ENCODE measurements at places on chromosomes 6 and 20.

DNA sequence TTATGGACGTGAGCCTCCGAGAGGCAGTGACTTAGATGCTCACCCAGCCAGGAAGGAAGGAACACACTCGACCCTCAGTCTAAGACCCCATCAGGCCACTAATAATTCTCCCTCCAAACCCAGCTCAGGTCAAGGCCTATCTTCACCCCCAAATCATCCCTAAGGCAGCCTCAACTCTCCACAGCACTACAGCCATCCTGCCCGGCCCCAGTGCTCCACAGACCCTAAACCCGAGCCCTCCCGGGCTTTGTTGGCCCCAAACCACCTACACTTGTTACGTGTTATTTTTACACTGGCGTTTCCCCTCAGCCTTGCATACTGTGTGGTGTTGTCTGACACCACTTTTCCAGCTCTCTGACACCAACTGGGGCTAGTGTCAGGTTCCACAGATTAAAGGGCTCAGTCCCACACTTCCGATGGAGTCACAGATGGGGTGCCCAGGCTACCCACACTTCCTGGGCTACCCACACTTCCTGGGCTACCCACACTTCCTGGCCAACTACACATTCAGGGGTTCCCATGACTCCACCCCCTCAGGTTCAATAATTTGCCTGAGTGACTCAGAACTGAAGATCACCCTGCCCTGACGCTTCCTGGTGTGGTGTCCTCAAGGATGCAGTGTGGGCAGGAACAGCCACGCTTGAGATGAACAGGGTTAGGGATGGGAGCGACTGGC is 25.3 kb downstream of the RBCK1 start:
- no peak for DNase-seq

- no peak for DNase-seq
Observed at GRCh38 chr6:20223141-20223540, 10.9 kb upstream of the MBOAT1 start.

DNA sequence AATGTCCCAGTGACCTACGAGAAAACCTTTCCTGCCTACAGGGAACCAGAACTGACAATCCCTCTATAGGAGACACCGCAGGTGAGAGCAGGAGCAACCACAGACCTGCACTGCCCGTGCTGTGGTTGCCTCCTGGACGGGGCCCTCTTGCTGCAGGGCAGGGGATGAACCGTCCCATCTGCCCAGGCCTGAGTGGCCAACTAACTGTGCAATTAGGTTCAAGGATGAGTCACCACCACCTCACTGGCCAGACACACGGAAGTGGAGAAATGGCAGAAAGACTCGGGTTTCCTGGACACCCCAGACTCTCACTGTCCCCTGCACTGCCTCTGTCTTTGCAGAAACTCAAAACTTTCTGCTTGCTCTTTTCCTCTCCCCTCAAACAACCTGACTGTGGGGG is 13.8 kb upstream of the HLA-G start:
- no peak for DNase-seq

DNA sequence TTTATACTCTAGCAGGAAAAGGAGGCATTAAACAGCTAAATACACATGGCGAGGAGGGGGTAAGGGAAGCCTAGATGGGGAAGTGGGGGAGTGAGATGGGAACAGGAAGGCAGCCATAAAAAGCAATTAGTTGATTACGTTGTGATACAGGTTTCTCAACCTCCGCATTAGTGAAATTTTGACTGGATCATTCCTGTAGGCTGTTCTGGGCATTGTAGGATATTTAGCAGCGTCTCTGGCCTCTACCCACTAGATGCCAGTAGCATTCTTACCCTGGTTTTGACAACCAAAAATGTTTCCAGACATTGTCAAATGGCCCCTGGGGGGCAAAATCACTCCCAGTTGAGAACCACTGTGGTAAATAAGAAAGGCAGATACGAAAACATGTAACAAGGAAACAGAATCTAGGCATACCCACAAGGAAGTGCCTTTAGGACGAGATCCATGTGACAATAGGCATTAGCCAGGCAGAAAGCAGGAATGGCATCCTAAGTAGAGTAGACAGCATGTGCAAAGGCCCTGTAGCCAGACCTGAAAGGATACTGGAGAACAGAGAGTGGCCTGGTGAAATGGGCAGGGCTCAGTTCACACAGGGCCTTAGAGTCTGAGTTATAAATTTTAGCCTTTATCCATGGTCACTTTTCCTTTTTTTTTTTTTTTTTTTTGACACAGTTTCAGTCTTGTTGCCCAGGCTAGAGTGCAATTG is 25.8 kb upstream of the PTPN1 start:
- DNase-seq = no peak

GRCh38 chr20:33811776-33812151 is 616 bp downstream of the CHMP4B start:
- DNase-seq = no peak

DNA sequence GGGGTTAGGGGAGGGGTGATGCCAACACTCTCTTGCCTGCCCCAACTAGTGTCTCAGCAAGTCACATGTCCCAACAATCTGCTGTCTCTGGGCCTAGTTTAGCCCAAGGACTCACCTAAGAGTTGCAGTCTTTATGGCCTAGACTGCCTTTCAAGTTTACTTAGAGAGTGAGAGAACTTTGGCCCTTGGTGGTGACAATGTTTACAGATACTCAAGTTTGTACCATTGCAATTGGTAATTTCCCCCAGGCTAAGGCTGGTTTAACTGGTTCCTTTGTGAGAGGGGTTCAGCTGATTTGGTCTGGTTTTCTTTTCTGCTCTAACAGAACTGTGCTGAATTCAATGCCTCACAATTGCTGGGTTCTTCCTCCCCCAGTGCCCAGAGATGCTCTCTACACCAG is 1279.9 kb upstream of the EYS start:
- DNase-seq = no peak

GRCh38 chr6:145819994-145820393 is 5.4 kb upstream of the FBXO30 start:
- no peak for DNase-seq

DNA sequence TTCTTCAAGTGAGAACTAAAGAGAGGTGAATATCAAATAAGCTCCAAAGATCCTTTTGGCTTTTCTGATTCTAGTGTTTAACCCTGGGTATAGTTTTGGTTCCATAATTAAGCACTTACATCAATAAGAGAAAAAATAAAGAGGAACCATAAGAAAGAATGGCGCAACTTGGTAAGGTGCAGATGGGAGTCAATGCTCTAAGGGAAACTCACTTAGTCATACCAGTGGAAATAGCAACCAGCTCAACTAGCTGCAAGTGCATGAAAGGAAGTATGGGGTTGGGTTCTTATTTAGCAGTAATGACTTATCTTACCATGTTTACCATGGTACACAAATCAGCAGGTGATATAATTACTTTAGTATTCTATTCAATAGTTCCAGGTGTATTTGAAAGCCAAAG is 296.5 kb upstream of the RUNX2 start:
- DNase-seq = no peak

- DNase-seq = no peak
Observed at GRCh38 chr20:50381771-50382593, 128.2 kb upstream of the PTPN1 start.

- DNase-seq = no peak
Observed at GRCh38 chr6:125340991-125341390, 39.2 kb upstream of the HDDC2 start.

DNA sequence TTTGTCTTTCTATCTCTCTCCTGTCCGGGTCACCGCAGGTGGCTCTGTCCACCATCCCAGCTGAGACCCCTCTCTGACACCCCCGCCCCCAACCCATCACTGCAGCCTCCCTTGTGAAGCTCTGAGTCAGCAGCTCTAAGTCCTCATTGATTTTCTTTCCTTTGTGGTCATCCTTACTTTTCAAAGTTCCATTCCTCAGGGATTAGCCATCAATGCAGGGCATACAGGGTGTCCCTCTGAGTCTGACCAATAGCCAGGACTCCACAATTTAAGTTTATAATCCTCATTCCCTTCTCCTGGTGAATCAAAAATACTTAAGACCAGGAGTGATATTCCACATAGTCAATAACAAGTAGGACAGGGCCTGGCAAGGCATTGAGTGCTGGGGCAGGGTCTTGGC is 333.3 kb upstream of the CNR1 start:
- DNase-seq = no peak

DNA sequence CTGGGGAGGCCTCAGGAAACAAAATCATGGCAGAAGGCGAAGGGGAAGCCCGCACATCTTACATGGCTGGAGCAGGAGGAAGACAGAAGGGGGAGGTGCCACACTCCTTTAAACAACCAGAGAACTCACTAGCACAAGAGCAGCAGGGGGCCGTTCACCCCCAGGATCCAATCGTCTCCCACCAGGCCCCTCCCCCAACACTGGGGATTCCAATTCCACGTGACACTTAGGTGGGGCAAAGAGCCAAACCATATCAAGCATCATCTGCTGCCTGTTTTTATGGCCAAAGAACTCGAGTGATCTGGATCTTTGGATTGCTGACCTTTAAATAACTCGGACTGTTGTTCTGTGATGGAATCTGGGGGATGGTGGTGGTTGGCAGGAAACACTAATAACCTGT is 28.0 kb downstream of the PNLDC1 start:
- no peak for DNase-seq

GRCh38 chr6:125445054-125445453 is 143.3 kb upstream of the HDDC2 start:
- no peak for DNase-seq

DNA sequence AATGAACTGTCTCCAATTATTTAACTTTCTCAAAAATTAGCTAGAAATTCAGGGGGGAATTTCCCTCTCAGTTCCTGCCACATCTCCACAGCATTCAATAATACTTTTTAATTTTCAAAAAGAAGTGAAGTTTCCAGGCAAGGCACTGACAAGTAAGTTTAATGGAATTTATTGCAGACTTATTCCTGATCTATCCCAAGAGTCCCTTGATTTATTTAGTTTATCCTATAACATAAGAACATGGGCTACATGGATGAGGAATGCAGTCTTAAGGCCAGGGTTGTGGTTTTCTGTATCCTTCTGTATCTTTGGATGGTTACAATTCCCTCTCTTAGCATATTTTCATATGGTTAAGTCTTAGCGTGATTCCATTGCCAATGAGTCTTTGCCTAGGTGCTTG is 126.5 kb downstream of the TSHZ2 start:
- no peak for DNase-seq

DNA sequence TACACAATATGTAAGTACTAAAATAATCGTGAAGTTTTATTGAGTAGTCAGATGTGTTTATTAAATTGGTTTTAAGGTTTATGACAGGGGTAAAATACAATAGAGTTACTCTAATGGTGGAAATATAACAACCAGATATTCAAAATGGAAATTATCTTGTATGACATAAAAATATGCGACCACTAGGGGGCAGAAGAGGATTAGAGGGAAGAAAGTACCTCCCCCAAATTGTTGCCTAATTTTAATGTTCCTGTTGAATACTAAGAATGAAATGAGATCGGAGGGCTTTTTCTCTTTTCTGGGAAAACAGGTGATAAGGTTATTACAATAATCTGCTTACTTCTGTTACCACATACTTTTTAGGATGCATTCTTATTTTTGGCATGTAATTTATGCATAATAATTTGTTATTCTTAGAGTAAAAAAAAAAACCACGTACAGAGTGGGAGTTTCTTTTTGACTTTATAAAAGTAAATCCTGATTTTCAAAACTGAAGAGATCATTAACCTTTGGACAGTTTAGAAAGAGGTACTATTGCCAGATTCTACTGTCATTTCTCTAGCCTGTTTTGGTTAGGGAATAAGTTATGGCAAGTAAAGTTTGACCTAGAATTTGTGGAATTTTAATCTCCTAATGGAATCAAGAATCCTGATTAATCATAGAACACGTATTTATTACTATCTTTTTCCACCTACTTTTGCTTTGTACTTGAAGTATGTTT is 159.2 kb downstream of the CD109 start:
- DNase-seq = no peak

Data from cerebellar nuclear complex (tissue), 1 donor.